ENCODE measurements at places on chromosomes 13 and 19. TPM values are rescaled to one million over a fixed set of nuclear protein-coding genes. Genes with fewer than 3 reads are reported as not detected.

Gene ZNF560
- total RNA-seq = 0.75 TPM

Gene CEACAM16
- total RNA-seq = not detected

Gene ZNF699
- 15.7 TPM for total RNA-seq

Gene ATP8B3
- total RNA-seq = 2.7 TPM

Gene C19orf85
- not detected for total RNA-seq

Gene C1QTNF9B
- total RNA-seq = 1.2 TPM
